ENCODE measurements at places on chromosomes 6 and 20.

- DNase-seq: no peak
These were observed 36.3 kb upstream of the ZFAND3 start for GRCh38 chr6:37783025-37783855.

DNA sequence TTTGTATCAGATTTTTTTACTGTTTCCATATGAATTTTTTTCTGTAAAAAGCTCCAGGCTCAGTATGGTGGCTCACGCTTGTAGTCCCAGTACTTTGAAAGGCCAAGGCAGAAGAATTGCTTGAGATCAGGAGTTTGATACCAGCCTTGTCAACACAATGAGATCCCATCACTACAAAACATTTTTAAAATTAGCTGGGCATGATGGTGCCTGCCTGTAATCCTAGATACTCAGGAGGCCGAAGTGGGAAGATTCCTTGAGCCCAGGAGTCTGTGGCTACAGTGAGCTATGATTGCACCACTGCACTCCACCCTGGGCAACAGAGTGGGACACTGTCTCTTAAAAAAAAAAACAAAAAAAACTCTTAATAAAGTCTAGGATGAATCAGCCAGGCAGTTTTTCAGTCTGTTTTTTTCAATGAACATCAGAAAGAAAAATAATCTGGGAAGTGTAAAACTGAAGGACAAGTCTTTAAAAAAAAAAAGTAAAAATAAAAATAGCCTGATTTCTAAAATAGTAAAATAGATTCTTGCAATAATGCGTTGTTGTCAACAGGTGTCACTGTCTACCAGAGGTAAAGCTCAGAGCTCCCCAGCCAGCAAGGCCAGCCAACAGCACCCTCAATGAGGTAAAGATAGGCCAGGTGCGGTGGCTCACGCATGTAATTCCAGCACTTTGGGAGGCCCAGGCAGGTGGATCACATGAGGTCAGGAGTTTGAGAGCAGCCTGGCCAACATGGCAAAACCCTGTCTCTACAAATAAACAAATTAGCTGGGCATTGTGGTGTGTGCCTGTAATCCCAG lies 9.3 kb upstream of the ATG5 start:
- DNase-seq: peak; percentile 56

DNA sequence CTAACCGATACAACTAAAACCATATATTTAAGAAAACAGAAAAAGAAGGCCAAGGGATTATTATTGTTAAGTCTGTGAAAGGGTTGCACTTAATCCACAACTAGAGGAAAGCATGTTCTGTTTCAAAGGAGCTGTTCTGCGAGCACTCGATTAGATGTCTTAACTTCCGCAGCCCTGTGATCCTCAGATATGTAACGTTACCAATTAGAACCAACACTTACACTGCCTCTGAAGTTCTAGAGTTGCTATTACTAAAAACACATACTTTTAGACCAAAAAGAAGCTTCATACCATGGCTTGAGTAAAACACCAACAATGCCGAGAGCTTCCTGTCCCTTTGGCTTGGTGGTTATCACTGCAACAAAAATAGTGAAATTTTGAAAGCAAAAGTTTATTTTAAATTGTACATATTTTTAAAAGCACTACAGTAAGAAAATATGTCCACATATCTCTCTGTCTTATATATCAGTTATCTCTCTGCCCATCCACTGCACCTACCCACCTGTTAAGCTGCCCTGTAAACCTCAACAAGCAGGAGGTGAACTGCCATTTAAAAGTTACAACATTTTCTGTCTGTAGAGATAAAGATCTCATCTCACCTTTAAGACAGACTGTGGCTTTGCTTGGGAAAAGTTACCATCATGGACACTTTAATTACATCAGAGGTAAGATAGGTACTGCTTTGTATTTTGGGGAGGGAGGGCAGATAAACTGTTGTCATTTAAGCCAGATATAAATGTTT lies 7.1 kb upstream of the DUSP22 start:
- DNase-seq: no peak

- DNase-seq: no peak
These were observed 22.5 kb upstream of the MMS22L start for GRCh38 chr6:97305414-97306066.

GRCh38 chr6:41705996-41706835 lies 29.2 kb downstream of the TFEB start:
- peak; percentile 56 for DNase-seq

- DNase-seq: no peak
These were observed 19.8 kb downstream of the TRDN start for GRCh38 chr6:123616942-123617341.

- DNase-seq: no peak
These were observed 148.9 kb upstream of the SIM1 start for GRCh38 chr6:100613656-100614055.

Measured in large intestine (tissue), 12 donors.